ENCODE measurements at places on chromosomes 11 and 22.

GRCh38 chr22:21041937-21042336 is 3.8 kb upstream of the LRRC74B start:
- DNase-seq: no peak

- no peak for DNase-seq
Observed at GRCh38 chr11:65592858-65593517, 2.6 kb downstream of the KCNK7 start.

- DNase-seq: peak; percentile 94
Observed at GRCh38 chr11:112961146-112961668, at the start of gene NCAM1. NCAM1 (plus strand) TSS chr11:112961420.

DNA sequence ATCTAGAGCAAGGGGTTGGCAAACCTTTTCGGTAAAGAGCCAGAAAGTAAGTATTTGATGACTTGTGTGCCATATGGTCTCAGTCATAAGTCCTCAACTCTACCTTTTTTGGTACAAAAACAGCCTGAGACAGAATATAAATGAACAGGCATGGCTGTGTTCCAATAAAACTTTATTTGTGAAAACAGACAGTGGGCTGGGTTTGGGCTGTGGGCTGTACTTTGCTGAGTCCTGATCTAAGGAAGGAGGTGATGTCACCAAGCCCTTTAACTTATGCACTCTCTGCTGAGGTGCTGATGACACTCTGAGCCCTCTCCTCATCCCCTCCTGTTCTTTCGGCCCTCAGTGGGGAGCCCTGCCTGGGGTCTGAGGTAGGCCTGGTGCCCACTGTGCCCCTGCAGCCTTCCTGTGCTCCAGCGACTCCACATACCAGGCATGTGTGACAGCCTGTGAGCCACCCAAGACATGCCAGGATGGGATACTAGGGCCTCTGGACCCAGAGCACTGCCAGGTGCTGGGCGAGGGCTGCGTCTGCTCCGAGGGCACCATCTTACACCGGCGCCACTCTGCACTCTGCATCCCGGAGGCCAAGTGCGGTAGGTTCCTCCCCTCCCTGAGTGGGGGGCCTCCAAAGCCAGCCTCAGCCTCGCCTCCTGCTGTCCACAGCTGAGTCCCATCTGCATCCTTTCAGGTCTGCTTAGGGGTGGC is 85.9 kb upstream of the MYOD1 start:
- no peak for DNase-seq

DNA sequence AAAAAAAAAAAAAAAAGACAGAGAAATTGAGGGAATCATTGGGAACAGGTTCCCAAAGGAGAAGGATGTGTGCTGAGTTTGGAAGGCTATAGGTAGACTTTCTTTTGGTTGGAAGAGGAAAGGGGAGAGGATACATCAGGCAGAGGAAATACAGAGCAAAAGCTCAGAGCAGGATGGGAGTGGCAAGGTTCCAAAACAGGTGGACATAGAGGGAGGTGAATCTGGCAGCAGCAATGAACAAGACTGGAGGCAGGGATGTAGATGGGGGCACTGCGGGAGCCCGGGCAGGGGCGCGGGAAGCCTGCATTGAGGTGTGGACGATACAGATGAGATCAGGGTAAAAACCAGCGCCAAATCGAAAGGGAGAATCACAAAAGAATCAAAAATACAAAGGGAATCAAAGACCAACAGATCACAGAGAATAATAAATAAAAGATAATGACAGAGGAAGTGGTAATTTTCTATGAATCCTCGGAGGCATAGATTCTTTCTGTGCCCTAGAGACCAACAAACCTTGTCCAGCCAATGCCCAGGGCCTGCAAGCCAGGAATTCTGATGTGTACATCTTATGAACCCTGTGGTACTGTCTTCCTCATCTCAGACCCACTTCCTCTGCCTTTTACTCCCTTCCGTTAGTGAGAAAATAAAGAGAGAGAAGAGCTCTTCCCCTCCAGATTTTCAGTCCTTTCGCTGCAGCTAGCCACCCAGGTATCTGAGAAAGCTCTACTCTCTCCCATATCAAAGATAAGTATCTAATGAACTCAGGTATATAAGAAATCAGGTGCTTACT is 70.3 kb downstream of the SLC1A2 start:
- DNase-seq: no peak

- DNase-seq: no peak
Observed at GRCh38 chr11:94866936-94867795, 99.0 kb downstream of the AMOTL1 start.

DNA sequence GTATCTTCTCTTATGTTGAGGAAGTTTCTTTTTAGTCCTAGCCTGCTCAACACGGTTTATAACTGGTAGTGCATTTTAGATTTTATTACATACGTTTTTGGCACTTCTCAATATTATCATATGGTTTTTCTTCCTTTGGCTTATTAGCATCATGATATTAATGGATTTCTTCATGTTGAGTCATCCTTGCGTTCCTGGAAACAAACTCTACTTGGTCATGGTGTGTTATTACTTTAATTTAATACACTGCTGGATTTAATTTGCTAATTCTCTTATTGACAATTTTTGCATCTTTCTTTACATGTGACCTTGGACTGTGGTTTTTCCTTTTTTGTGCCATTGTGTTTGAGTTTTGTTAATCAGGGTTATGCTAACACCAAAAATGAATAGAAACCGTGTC is 20.5 kb downstream of the IGF2 start:
- no peak for DNase-seq

DNA sequence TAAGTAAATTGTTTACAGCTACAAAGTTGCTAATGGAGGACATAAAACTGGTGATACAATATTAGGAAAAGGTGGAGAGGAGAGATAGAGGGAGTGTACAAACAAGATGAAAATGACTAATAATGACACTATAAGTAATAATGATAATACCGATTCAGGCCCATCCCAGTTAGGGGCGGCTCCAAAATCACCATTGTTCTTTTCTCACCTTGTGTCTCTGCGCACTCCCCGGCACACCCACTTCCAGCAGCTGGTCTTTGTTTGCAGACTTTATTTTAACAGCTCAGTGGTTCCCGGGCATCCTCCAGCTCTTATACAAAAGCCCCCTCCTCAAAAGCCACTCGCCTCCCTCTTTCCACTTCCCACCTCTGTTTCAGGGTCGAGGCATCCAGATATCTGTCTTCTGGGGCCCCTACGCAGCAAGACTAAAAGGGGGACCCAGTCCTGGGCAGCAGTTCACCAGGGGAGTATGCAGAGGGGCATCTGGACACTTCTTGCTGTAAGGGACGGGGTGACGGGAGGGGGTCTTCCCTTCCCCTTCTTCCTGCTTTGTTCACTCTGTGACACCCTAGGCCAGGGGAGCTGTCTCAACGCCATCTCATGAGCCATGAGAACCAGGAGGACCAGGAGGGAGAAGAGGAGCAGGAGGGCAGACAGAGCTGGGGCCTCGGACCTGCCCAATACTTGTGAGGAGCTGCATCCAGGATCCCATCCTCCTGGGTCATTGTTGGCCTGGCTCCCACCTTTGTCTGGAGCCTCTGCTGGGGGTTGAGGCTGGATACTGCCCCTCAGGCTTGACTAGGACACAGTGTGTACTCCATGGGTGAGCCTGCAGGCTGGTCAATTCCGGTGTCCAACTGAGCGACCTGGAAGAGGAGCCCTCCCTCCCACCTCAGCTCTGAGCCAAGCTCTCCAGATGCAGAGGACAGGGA is 2.7 kb downstream of the APOL2 start:
- DNase-seq: no peak

- no peak for DNase-seq
Observed at GRCh38 chr11:92644595-92645445, 324.6 kb upstream of the MTNR1B start.

DNA sequence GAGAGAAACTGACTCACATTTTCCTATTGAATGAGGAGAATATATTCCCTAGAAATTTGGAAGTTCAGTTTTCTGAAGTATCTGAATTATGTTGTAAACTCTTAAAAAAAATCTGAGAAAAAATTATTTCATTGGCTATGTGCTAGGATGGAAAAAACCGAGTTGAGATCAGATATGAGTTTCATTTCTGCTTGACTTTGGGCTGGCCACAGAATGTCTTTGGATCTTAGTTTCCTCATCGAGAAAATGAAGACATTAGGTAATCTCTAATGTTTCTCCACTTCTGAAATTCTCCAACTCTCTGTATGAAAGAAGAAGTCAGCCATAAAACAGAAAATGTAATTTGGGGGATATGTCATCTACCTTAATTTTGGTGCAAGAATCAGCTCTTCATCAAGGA is 28.8 kb downstream of the SLN start:
- no peak for DNase-seq

DNA sequence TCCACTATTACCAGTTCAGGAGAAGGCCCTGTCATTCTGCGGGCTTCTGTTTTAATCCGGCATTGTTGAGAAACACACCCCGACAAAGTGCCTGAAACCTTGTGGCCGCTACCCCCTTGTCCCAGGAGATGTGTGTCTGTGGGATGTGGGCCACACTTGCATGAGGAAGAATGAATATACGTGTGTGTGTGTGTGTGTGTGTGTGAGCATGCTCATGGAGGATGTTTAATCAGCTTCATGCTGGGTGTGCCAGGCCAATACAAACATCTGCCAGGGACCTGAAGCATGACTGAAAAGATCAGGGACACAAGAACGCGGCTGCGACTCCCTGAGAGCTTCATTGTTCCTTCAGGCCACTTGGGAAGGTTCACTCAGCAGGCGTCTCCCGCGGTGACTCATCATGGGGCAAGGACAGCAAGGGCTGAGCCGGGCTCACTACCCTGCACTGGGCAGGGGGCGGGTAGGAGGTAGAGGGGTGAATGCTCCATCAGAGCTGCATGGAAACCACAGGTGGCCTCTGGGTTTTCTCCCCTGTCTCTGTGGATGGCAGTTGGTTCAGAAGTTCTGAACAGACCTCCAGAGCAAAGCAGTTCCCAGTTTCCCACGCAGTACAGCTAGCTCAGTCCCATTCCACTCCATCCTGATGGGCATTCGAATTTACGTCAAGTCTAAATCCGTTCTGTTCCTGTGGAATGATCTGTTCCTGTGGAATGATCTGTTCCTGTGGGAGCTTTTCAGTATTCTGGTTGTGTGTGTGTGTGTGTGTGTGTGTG is 7.0 kb upstream of the MALAT1 start:
- peak; percentile 61 for DNase-seq

GRCh38 chr22:50268655-50269113 is 1.5 kb downstream of the MAPK11 start:
- no peak for DNase-seq
